Uterine smooth muscle cell (primary cell): ENCODE measurements at places on chromosomes 13 and 19. TPM values are rescaled to one million over a fixed set of nuclear protein-coding genes. Genes with fewer than 3 reads are reported as not detected.

AP2A1 gene
- 76.3 and 88.5 TPM in 2 replicates for total RNA-seq

KLK7 gene
- not detected in 2 replicates for total RNA-seq

ZNF382 gene
- total RNA-seq, result 6.8 and 9.6 TPM in 2 replicates

CCL25 gene
- not detected in 2 replicates for total RNA-seq

SMAD9 gene
- total RNA-seq, result 2.1 and 3.1 TPM in 2 replicates

PPP1R13L gene
- 3.3 and 7.2 TPM in 2 replicates for total RNA-seq

COL4A1 gene
- total RNA-seq, result 43.2 and 206 TPM in 2 replicates

FBXO17 gene
- total RNA-seq, result 33.9 and 45.4 TPM in 2 replicates

FAM216B gene
- total RNA-seq, result not detected in 2 replicates

ATP8B3 gene
- 1.9 and 2.7 TPM in 2 replicates for total RNA-seq

FPR2 gene
- not detected in 2 replicates for total RNA-seq

ZNF682 gene
- 1.2 and 1.7 TPM in 2 replicates for total RNA-seq

CYP4F2 gene
- total RNA-seq, result not detected in 2 replicates

NAT14 gene
- total RNA-seq, result 19.1 and 29.9 TPM in 2 replicates

ATF5 gene
- total RNA-seq, result 5.1 and 7.9 TPM in 2 replicates

RNASEH2A gene
- 32.0 and 79.4 TPM in 2 replicates for total RNA-seq

A1BG gene
- 10.4 and 16.0 TPM in 2 replicates for total RNA-seq

CADM4 gene
- 1.2 and 3.7 TPM in 2 replicates for total RNA-seq

ASF1B gene
- 7.2 and 24.0 TPM in 2 replicates for total RNA-seq

SELENOV gene
- total RNA-seq, result not detected in 2 replicates

TMEM259 gene
- 66.4 and 71.5 TPM in 2 replicates for total RNA-seq

LRRC63 gene
- 0.22 and 0.50 TPM in 2 replicates for total RNA-seq

POLR1G gene
- total RNA-seq, result 8.6 and 13.6 TPM in 2 replicates
